Activated CD4-positive, alpha-beta T cell treated with anti-CD3 and anti-CD28 coated beads, Interleukin-2, amount 50 U/mL, for 48 hours (primary cell): ENCODE measurements at places on chromosomes 5 and 9.
A peak's percentile ranks its signal among the peaks of the same experiment; 100 is the strongest.

- DNase-seq = peak; percentile 11
These were observed 449 bp upstream of the PCSK5 start for GRCh38 chr9:75889977-75890471.

- no peak for DNase-seq
These were observed 173.9 kb upstream of the TNC start for GRCh38 chr9:115291841-115292240.

DNA sequence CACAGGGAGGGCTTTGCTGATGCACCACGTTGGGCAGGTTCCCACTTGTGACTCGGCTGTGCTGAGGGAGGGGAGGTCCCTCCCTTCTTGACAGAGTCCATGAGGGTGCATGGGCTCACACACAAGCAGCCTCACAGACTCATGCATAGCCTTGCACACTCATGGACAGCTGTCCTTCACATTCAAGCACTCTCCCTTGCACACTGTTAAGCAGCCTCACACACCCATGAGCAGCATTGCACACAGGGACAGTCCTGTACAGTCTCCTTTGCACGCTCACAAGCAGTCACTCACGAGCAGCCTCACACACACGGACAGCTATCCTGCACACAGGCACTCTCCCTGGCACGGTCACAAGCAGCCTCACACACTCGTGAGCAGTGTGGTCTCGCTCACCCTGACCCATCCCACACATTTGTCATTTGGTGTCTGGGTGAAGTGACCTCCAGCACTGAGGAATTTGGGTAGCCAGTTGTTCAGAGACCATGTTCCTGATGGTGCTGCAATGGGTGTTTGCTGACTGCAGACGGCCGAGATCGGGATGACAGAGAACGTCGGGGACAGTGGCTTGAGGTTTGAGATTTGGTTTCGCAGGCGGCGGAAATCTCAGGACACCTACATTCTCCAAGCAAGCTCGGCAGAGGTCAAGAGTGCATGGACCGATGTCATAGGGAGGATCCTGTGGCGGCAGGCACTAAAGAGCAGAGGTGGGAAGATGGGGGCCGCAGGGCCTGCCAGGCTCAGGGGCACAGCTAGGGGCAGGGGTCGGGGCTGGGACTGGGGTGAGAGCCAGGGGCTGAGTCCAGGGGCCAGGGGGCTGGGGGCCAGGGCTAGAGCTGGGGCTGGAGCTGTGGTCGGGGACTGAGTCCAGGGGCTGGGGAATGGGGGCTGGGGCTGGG, 17.7 kb upstream of the LRRC14B start:
- DNase-seq = no peak

DNA sequence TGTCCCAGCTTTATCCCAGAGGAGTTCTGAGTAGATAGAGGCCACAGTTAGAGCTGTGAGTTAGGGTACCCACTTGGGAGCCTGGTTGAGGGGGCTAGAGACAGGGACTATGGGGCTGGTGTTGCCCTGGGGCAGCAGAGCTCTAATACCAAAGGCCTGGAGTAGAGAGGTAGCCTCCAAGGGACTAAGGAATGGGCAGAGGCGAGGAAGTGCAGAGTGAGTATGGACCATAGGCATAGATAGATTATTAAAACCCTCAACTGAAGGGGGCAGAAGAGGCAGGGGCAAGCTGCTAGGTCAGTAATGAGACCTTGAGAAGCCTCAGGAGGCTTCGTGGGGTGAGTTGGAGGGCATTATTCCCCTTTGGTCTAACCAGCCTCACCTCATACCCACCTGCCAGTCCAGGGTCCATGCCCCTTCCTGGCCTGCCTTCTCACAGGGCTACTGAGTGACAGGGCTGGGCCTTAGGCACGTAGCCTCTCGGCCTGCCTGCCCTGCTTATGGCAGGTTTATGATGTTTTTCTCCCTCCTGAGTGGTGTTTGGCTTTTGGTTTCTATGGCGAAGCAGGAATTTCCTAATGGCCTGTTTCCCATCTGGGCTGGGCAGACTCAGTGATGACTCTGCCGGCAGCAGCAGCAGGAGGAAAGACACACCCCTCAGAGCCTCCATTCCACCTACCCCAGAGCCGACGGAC, 8.0 kb downstream of the PDLIM4 start:
- DNase-seq = no peak

DNA sequence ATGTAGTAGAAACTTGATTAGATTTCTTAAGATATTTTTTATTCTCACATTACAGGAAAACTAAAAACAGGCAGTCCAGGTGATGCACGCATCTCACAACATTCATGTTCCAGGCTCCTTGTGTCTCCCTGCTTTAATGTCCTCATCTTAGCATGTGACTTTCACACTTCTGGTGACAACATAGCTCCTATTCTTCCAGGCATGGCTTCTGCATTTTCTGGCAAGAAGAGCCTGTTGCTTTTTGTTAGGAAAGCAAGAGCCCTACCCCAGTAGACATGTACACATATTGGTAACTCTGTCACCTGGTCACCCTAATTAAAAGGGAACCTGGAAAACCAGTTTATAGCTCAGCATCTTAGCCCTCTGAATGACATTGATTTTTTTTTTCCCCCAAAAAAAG, 92.5 kb downstream of the PPIC start:
- no peak for DNase-seq

DNA sequence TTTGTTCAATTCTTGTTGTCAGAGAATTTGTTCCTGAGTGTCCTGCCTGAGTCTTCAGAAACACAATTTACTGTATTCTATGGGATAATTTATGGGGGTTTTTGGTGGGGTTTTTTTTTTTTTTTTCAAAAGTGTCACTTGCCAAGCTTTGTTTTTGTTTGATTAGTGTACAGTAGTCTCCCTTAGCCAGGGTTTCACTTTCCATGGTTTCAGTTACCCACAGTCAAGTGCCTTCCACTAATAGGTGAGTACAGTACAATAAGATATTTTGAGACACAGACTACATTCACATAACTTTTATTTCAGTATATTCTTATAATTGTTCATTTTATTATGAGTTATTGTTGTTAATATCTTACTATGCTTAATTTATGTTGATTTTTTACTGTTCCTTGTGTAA, 25.0 kb upstream of the AUH start:
- DNase-seq = no peak

DNA sequence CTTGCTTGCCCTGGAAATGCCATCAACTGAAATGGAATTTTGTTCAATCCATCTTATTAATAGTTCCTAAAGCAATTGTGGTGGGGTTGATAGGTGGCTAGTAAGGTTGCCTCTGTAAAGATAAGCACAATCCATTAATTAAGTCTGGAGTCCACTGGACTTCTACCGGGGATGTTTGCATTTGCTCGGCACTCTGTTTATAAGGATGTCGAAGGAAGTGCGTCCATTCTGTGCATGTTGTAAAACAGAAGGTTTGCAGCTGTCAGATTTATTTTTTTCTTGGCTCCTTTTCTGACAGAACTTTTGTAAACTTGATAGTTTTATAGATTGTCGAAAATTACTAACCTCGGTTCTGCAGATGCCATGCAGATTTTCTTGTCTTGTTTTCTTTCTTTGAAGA, 12.8 kb upstream of the TNFAIP8 start:
- DNase-seq = no peak

DNA sequence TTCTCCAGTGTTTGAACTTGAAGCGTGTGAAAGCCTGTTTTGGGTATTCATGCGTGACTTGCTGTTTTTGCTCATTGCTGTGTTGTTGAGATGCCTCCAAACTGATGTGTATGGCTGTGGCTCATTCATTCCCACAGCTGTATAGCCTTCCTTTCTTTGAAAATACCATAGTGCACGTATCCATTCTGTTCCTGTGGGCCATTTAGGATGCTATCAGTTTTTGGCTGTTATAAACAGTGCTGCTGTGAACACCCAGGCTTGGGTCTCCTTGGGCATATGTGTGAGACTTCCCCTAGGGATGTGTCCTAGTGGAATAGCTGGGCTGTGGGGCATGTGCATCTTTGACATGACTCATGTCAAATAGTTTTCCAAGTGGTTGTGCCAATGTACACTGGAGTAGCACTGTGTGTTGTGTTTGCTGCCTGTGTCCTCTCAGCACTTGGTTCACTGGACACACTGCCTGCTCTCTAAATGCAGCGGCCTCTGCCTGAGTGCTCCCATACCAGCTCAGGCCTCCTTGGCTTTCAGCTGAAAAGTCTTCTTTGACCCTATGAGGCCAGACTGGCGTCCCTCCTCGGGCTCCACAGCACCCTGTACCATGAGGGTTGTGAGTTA, 102.6 kb upstream of the TBC1D2 start:
- DNase-seq = no peak
